ENCODE measurements at places on chromosomes 4 and X. TPM values are rescaled to one million over a fixed set of nuclear protein-coding genes. Genes with fewer than 3 reads are reported as not detected.
A peak's percentile ranks its signal among the peaks of the same experiment; 100 is the strongest.

INPP4B gene
- 15.5 TPM for total RNA-seq

FABP2 gene
- not detected for total RNA-seq

DNA sequence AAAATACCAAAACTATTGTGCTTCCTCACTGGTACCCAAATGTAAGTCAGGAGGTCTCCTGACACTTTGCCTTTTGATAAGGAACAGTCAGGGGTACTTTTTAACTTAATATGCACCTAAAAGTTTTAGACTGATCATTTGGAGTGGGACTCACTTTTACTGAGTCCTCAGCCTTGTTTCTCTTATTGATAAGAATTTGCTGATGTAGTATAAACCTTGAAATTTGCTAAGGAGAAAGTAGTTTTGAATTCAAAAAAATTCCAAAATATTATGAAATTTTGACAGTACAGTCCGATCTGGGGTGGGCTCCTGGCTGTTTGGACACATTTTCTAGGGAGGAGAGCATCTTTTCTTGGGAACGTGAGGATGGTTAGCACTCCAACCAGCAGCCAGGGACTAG lies 91.4 kb upstream of the GATB start:
- no peak for DNase-seq

GRCh38 chrX:37820646-37821045 lies 26.7 kb downstream of the DYNLT3 start:
- no peak for DNase-seq

DNA sequence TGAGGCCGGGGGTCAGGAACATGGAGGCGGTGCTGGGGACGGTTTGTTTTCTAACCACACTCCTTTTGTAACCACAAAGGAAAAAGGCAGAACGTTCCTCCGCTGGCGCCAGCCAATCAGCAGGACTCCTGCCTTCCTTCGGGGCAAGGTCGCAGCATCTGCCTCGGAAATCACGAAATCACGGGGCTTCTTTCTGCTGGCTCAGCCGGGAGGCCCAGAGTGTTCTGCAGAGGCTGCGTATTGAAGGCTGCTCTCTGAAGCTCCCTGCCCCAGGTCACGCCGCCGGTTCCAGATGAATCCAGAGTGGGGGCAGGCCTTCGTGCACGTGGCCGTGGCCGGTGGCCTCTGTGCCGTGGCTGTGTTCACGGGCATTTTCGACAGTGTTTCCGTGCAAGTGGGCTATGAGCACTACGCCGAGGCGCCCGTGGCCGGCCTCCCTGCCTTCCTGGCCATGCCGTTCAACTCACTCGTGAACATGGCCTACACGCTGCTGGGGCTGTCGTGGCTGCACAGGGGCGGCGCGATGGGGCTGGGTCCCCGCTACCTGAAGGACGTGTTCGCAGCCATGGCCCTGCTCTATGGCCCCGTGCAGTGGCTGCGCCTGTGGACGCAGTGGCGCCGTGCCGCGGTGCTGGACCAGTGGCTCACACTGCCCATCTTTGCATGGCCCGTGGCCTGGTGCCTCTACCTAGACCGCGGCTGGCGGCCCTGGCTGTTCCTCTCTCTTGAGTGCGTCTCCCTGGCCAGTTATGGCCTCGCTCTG lies 9.4 kb downstream of the TMEM187 start:
- DNase-seq = peak; percentile 57

- DNase-seq = peak; percentile 56
Observed at GRCh38 chrX:45788941-45789348, 588.3 kb upstream of the DIPK2B start.

DNA sequence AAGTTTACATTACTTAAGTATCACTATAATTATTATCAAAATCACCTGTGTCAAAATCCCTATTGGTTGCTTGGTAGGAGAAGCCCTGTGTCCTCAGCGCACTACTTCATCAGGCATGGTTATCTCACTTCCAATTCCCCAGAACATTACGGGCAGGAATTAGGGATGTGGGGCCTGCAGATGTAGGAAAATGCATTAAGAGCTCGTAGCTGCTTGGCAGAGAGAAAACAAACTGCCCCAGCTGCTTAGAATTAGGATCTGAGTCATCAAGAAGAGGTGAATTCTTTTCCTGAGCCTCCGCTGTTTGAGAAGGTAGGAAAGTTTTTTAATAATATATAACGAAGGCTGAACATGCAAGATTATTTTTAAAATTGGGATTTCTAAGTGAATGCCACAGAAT lies 31.1 kb upstream of the CLNK start:
- DNase-seq = no peak

AREG gene
- total RNA-seq = 3.4 TPM

DNA sequence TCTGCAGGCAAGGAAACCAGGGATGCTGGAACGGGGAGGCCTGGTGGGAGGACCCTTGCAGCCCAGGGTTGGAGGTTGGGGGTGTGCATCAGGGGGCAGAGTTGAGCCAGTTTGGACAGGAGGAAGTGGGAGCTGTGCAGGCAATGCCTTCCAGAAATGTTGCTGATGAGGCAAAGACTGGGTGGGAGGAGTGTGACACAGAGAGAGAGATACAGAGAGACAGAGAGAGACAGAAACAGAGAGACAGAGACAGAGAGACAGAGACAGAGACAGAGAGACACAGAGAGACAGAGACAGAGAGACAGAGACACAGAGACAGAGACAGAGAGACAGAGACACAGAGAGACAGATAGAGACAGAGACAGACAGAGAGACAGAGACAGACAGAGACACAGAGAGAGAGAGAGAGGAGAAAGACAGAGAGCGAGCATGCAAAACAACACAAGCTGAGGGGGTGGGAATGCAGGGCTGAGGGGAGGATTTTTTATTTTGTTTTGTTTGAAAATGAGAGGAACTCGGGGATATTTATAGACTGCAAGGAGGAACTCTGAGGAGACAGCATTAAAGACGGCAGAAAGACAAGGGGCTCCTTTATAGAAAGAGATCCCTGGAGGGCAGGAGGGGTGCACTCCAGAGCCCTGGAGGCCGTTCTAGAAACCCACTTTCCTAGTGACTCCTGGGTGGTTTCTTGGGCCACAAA lies 1.9 kb upstream of the HAUS3 start:
- peak; percentile 53 for DNase-seq

GRCh38 chrX:115268421-115268820 lies 21.1 kb upstream of the LUZP4 start:
- no peak for DNase-seq

DNA sequence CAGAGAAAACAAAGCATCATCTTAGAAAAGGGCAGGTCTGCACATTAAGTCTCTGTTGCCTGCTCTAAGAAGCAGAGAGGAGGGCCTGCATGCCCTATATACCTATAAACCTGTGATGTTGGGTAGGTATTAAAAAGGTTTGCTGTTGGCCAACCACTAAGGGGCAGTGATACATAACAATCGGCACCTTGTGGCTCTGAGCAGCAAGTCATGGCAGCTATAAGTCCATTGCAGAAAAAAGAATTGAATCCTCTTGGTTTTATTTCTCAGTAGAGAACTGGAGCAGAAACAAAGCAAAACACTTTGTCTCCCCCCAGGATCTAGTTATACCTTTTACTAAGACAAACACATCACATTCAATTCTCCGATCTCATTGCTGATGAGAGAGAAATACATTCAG lies 1364.4 kb downstream of the STIM2 start:
- no peak for DNase-seq

GRCh38 chrX:119757979-119758730 lies at the start of gene SOWAHD:
Gene SOWAHD (plus strand): TSS chrX:119758588. CDS start chrX:119758668, 80 bp downstream.
- peak; percentile 44 for DNase-seq

All from left ventricle myocardium superior (tissue), 1 donor.